ENCODE measurements at places on chromosomes 6 and 20.

GRCh38 chr6:53287336-53288225 lies 61.2 kb downstream of the ELOVL5 start:
- no peak for DNase-seq

GRCh38 chr20:44415833-44416715 lies 59.6 kb upstream of the TTPAL start:
- DNase-seq = no peak

GRCh38 chr6:121516331-121516730 lies 80.9 kb downstream of the GJA1 start:
- no peak for DNase-seq

GRCh38 chr20:49808753-49809152 lies 3.9 kb upstream of the SLC9A8 start:
- no peak for DNase-seq

DNA sequence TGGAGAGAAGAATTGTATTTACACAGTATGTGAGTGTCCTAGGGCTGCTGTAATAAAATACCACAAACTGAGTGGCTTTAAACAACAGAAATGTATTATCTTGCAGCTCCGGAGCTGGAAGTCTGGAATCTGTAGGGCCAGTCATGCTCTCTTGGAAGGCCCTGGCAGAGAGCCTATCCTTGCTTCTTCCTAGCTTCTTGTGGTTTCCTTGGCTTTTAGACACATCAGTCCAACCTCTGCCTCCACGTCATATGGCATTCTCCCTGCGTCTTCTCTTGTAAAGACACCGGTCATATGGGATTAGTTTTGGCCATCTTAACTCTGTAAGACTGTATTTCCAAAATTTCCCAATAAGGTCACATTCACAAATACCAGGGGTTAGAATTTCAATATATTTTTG lies 10.8 kb downstream of the FNDC1 start:
- DNase-seq = no peak

DNA sequence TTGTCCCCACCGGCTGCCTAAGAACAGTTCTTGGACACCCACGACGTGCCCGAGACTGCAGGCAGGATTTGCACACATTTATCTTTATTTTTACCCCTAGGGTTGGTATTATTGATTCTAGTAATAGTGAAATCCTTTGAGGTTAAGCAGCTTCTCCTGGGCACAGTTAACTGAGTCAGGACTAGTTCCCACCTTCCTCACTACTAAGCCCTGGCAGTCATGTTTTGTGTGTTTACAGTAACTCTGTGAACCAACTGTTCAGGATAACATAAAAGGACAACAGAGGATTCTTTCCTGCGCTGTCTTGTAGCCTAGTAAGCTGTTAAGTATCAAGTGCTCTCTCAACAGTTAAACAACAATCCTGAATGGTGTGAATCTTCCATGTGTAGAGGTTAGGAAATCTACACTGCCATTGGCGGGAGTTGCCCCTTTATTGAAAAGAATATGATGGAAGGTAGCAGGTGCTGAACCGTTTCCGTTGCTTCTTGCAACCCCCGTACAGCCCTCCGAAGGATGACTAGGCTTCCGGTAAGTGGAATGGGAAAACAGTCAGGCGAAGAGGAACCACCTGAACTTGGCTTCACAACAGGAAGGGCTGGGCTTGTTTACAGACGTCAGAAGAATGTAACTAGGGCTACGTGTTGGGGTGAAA lies 979 bp upstream of the SOD2 start:
- DNase-seq = no peak

DNA sequence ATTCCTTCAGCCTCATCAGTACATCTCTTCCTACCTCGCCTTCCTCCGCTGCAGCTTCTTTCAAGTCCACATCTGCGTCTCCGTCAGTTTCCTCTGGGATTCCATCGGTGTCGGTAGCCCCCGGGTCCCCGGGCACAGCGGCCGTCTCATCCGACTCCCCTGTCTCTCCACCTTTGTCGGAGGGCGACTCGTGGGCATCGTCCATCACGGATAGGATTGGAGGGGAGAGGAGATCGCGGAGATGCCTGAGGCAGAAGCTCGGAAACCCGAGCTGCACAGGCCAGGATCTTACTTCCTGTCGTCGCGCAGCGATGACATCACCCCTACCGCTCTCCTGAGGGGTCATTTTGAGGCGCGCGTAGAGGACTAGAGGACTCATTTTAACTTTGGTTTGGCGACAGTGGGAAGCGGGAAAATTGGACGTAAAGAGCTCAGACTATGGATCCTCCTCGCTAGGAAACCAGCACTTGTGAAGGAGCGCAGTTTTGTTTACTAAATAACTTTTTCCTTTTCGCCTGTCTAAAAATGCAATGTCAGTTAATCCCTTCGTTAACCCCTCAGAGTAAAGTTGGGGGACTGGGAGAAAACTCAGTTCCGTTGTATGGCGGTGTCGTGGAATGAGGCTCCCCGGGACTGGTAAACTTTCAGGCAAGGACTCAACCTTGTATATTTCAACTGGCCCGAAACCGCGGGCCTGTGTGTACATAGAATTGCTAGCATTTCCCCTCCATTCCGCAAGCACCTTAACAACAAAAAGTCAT lies at the start of gene TAF11:
TAF11 (minus strand) TSS at position 290 of the 761 bp plus-strand sequence; CDS start at position 205, 85 bp downstream.
- DNase-seq = peak; percentile 96

GRCh38 chr6:116286773-116287358 lies 7.1 kb upstream of the TSPYL1 start:
- no peak for DNase-seq

DNA sequence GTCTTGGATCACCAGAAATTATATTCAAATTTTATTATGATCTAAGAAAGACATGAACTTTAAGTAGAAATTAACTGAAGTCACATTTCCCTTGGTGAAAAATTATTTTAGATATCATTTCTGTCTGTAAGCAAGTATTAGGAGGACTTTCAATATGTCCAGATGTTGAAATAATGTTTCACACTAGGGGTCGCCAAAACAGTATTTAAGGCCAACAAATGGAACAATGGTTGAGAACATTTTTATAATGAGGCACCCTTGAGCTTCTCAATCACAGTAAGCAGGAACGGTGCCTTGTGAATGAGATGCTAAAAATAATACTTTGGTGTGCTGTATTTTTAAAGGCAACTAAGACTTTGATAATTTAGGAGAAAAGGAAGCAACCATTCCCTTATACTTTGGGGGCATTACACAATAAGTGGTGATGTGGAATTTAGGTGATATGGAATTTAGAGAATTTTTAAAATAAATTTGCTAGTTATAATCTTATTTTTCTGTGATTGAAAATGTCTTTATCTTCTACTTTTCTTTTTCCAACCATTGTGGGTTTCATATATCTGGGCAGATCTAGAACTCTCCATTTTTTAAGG lies 9.6 kb upstream of the SF3B5 start:
- DNase-seq = no peak

DNA sequence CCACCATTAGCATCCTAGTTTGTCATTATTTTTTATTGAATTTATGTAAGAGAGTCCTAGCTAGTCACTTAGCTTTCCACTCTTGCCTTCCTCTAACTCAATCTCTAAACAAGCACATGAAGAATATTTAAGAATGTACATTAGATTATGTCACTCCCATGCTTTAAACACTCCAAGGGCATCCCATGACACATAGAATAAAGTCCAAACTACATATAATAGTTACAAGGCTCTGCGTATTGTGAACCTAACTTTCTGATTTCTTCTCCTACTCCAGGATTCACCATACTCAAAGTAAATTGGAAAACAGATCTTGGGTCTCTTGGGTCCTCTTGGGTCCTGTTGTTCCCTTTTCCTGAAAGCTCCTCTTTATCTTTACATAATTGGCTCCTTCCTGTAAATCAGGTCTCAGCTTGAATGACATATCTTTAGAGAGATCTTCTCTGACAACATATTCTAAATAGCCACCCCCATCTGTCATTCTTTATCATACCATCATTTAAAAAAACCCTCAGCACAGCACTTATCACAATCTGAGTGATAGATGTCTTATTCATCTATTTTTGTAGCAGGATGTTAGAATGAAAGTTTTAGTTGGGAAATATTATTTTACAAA lies 1042.4 kb upstream of the FLRT3 start:
- DNase-seq = no peak

DNA sequence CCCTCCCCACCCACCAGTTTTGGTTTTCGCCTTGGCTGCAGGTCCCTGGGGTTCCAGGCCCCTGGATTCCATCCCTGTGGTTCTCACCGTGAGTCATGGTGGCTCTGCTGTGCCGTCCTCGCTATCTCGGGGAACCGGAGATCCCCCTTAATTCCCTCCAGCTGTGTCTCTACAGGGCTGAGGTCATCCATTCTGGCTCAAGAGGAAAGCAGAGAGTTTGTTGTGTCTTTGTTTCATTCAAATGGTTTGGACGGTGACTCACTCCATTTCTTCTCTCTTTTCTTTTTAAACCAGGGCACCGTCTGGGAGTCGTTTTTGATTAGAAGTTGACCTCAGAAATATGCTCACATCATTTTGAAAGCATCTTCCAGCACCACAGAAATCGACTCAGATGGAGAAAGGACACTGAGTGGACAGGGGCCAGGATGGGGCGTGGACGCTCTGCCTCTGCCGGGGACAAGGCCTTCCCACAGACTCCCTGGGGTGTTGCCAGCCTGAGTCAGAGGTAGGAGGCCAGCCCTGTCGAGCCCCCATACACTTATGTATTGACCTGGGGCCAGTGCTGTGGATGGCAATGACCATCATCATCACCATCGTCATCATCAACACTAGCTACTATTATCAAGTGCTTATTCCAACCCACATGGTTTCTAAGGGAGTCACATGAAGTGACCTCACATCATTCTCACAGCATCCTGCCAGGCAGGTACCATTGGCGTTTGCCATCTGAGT lies 176.2 kb downstream of the NFATC2 start:
- DNase-seq = peak; percentile 94

GRCh38 chr20:10513931-10514575 lies 78.9 kb downstream of the SLX4IP start:
- no peak for DNase-seq

- DNase-seq = peak; percentile 58
Measured at GRCh38 chr20:41617059-41617901, 897 bp downstream of the CHD6 start.

DNA sequence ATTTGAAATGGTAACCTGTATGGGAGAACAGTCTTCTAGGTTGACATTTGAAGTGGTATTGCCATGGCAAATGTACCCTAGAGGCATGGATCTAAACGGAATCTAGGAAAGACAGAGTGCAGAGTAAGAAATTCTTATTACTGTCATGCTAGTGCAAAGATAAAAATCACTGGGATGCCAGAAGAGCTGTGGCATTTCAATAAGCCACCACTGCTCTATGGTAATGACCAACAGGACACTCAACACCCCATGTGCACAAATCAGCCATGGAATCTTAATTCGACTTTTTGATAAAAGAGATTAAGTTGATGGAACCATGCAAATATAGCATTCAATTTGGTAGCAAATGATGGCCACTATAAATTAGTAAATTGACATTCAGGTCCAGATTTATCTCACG lies 74.1 kb downstream of the ID4 start:
- DNase-seq = no peak

GRCh38 chr20:37285664-37286374 lies 3.6 kb upstream of the MANBAL start:
- DNase-seq = no peak

DNA sequence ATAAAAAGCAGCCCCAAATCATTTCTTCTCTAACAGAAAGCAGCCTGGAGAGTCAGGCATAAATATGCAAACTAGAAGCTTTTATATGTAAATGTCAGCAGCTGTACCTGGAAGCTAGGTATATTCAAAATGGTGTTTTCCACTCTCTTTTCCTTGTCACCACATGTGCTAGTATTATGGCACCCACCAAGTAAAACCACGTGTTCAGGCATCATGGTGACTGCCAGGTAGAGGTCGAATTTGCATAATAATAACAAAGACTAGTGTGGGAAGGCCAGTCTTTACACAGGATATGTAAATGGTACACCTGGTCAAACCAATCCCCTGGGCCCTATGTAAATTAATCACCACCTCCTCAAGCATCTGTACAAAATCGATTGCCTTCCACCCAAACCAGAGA lies 124.0 kb downstream of the MMUT start:
- no peak for DNase-seq

GRCh38 chr6:158669145-158670035 lies 19.5 kb downstream of the SYTL3 start:
- DNase-seq = peak; percentile 40

Data from islet precursor cell (in vitro differentiated cells).